ENCODE measurements at places on chromosomes 7 and 10.
A peak's percentile ranks its signal among the peaks of the same experiment; 100 is the strongest.

GRCh38 chr7:49669285-49669684, 104.2 kb upstream of the VWC2 start:
- ATAC-seq, result no peak

- no peak for ATAC-seq
These were observed 35.6 kb upstream of the GALNT17 start for GRCh38 chr7:71096351-71096750.

DNA sequence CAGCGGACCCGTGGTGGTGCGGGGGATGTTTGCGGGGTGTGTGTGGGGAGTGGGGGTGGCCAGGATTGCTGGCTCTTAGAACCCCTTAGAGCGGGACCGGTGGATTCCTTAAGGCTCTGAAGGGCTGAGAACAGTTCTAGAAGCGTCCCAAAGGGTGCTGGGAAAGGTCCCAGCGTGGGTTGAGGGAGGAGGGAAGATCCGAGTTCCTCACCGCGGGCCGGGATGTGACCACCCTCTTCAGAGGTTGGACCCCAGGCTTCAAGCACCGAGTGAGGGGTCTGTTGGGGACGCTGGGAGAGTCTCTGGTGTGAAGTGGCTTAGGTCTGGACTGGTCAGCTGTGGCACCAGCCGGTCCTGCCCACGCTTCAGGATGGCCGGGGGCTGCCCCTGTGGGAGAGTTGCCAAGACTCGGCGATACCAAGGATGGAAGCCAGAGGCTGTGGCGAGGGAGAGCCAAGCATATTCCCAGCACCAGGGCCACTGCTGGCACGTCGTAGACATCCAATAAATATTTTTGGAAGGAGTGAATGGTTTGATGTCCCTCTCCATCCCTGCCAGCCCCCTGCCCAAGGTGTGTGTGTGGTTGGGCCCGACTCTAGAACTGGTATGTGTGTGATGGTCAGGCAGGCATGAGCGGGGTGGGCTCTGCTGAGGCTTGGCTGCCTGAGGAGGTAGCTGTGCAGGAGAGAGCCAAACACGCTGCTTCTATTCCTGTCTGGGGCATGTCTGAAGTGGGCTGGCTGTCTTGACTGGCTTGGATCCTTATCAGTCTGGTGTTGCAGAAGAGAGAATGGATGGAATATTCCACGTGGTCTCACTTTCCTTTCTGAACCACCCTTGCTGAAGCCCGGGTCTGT, 19.2 kb downstream of the ZNF775 start:
- no peak for ATAC-seq

GRCh38 chr10:112373912-112374338, at the start of gene ACSL5:
TSS of gene ACSL5 (plus strand) at chr10:112374116. CDS start at chr10:112394947, 20,831 bp downstream.
- ATAC-seq, result no peak

GRCh38 chr7:14859267-14859666, 43.3 kb downstream of the DGKB start:
- ATAC-seq, result no peak

DNA sequence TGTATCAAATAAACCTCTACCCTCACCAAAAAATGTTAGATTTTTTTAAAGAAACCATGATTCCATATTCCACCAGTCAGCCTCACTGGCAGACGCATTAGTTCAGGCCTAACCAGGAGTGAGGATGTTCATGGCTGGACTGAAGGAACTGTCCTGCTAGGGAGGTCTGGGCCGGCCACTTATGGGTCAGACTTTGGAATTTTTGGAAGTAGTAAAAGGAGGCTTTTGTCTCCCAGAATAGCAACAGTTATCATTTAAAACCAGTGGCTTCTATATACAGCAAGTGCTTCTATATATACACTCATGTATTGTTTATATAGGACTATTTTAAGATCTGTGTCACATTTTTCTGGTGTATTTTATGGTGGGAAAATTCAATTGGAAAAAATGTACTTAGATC, 120.5 kb downstream of the CNNM2 start:
- no peak for ATAC-seq

GRCh38 chr10:15863733-15864132, 3.4 kb upstream of the MINDY3 start:
- ATAC-seq, result no peak

GRCh38 chr10:46096446-46096845, 50.4 kb upstream of the MSMB start:
- ATAC-seq, result no peak

GRCh38 chr10:12194752-12195271, 879 bp downstream of the NUDT5 start:
- no peak for ATAC-seq

DNA sequence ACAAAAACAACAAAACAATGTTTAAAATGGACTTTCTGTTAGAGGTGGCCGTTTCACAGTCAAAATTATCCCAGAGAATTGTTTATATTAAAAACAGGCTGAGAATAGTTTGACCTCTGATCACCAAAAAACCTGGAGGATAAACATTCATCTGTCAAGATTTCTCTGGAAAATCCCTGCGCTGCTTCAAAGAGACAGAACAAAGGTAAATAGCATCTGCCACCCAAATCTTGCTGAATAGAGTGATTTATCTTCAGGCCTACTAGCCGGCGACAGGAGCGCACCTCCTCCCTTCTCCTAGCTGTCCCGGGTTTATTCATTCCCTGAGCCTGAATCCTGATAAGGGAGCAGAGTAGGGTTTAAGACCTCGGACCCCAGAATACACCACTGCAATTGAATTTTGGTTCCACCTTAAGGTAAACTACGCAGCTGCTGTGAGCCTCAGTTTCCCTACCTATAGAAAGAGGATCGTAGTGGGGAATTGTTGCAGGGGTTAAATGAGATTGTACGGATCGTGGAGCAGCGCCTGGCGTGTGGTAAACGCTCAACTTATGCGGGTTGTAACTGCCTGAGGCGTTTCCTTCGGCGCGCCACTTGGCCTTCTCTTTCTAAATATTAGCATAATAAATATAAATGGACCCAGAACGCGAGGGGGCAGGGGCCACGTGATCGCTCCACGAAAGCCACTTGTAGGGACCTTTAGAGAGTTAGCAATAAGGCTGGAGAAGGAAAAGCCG, 498 bp upstream of the ST7 start:
- peak; percentile 37 for ATAC-seq

DNA sequence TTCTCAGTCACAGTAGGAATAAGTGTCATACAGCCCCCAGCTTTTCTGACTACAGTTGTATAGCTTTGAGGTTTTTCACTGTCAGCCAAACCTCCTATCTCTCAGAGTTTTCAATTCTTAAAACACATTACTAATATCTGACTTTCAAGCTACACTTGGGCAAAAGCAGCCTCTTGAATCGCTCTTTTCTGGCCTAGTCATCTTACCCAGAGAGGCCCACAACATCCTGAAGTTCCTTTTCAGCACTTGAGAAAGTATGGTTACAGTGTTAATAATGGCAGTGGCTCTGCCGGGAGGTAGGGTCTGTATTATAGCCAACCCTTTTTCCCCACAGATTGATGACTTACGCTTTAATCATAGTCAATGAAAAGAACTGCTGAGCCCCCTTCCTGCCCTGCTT, 181.0 kb downstream of the LRRC4 start:
- ATAC-seq, result no peak

DNA sequence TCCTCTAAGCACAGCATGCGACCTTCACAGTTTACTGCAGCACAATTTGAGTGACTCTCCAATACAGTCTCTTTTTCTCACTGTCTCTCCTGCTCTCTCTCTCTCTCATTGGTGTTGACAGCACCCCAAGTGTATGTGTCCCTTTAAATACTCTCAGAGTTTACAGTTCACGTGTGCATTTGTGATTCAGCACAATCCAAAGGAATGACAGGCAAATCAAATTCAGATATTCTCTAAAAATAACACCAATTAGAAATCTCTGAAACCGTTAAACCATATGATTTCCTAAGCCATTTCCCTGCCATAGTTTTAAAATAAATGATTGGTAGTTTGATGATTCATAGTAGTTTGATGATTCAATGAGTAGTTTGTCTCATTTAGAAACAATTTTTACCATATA, 104.0 kb upstream of the GAD2 start:
- ATAC-seq, result no peak

DNA sequence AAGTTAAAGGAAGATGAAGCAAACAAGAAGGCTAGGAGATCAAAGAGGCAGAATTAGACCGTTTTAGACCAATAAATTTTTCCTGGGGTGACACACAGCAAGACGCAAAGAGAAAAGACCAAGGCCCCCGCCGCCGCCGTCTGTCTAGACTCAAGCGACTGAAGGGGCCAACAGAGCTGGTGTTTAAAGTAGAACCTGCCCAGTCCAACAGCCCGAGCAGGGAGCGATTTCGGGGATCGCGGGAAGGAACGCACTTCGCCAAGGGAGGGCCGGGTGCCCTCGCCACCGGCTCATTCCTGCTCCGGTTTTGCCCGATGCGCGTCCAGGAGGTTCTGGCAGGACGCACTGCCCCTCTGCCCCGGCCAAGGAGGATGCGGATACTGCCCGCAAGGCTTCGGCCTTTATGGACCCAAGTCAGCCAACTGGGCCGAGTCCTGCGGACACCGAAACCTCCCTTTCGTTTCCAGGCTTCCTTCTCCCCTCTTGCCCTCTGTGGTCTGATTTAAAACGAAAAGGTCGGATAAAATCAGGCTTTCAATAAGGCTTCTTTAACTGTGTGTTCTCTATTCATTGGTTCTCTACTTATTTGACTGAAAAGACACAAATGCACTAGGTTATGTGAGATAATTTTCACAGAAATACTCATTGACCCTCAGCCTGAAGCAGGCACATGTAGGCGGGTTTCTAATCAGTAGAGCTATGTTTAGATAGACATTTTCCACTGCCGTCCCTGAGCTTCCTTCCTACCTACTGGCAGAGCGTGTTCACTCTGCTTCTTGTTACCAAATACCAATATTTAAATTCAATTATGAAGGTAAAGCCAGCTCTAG, 2.2 kb upstream of the HOXA7 start:
- no peak for ATAC-seq

DNA sequence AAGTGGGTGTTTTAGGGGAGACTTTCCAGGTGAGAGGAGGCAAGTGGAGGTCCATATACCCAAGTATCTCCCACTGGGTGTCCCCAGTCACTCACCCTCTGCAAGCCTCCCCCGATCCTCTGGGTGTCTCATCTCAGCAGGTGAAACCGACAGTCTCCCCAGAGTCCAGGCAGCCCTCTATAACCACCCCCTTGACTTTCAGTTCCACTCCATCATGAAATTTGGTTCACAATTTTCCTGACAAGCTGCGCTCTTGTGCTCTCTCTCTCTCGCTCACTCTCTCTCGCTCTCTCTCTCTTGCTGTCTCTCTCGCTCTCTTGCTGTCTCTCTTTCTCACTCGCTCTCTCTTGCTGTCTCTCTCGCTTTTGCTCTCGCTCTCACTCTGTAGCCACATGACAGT, 8.1 kb upstream of the RABGEF1 start:
- peak; percentile 88 for ATAC-seq

GRCh38 chr10:49609006-49609282, 1.2 kb upstream of the SLC18A3 start:
- ATAC-seq, result no peak

DNA sequence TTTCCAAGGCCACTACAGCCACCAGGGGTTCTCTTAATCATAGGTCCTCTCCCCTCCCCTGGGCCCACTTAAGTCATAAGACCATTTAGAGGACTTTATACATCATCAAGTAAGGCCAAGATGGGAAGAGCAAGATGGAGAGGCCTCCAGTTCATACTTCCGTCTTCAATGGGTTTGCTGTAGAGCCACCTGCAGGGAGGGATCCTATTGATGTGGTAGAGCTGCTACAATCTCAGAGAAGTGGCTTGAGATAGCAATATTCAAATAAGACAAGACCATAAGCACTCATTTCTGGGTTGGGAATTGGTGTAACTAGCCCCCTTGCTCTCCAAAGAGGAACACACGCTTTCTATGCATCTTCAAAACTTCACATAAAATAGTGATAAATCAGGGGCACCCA, 214.2 kb downstream of the PLXNA4 start:
- ATAC-seq, result no peak

DNA sequence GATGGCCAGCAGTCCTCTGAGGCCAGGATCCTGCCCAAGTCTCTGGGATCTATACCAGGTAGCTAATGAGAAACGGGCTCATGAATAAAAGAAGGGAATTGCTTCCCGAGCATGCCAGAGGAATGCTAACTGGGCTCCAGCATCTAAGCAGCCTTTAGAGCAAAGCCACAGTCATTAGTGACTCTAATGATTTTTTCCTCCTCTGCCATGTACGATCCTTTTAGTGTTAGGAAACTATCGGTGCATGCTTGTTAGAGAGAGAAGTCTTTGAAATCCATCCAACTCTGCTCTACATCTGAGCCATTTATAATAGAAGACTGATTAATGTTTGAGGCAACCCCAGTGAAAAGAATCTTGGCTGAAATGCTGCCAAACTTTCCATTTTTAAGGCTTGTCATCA, 124.9 kb upstream of the TCERG1L start:
- ATAC-seq, result no peak

- ATAC-seq, result no peak
These were observed 58.6 kb downstream of the LAMB4 start for GRCh38 chr7:108071551-108071950.

GRCh38 chr10:61891906-61892585, 9.5 kb upstream of the ARID5B start:
- ATAC-seq, result no peak

DNA sequence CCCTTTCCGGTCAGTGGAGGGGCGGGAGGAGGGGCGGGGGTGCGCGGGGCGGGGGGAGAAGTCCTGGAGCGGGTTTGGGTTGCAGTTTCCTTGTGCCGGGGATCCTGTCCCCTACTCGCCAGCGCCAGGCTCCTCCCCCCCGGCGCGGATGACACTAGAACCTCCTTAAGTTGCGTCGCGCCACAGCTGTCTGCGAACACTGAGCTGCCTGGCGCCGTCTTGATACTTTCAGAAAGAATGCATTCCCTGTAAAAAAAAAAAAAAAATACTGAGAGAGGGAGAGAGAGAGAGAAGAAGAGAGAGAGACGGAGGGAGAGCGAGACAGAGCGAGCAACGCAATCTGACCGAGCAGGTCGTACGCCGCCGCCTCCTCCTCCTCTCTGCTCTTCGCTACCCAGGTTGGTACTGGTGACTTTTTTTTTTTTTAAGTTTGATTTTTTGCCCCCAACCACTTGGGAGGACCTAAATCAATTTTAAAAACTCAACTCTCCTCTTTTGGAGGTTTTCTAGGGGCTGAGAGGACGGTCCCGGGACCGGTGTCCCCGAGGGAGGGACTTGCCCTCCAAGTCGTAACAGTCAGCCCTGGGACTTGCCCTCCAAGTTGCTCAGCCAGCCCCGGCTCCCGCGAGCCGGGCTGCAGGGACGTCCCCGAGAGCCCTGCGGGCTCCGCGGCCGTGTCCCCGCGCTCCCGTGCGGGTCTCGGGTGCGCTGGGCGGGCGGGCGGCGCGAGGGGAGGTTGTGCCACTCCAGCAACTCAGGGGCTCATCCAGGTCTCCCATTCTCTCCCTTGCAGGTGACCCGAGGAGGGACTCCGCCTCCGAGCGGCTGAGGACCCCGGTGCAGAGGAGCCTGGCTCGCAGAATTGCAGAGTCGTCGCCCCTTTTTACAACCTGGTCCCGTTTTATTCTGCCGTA, at the start of gene GATA3:
Gene GATA3 (plus strand): TSS at position 195 of the 914 bp plus-strand sequence. CDS start 968 bp downstream, outside the sequence.
- no peak for ATAC-seq

- no peak for ATAC-seq
These were observed 150.0 kb upstream of the FZD1 start for GRCh38 chr7:91114232-91114631.
